ENCODE measurements at places on chromosomes 4 and X.

DNA sequence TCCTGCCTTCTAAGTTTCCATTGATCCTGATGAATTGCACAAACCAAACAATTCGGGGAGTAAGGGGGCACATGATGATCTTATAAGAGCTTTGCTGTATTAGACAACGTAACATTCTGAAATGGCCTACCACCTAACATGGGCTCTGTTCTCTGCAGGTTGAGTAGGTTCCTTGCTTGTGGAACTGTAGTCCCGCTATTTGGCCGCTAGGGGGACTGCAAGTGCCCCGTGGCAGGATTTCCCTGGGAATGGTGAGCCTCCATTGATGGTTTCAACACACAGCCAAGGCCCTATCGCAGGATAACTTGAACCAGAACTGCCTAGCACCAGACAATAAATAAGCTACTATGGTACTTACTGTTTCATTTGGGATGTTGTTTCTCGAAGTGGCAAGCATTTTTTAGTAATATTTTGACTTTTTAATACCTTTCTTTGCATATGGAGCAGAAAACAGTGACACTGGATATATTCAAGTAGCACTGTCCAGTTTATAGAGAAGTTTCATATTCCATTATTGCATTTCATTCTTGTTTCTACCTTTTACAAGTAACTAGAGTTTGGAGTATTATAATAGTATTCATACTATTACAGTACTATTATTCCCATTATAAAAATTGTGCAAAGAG lies 11.9 kb downstream of the AR start:
- no peak for DNase-seq

DNA sequence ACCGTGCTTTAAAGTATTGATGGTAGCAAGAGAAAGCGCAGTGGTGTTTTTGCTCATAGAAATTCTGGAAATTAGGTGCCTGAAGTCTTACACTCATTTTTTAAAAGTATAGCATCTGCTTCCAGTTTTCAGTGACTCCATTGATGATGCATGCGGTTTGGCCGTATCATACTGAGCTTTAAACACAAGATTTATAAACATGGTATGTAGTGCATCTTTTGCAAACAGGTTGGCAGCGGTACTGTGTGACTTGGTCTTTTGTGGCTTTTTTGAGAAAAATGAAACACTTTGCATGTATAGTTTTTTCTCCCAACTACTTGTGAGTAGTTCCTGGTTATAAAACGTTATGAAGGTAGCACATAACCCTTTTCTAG lies 2.0 kb downstream of the DDX3X start:
- DNase-seq: no peak

DNA sequence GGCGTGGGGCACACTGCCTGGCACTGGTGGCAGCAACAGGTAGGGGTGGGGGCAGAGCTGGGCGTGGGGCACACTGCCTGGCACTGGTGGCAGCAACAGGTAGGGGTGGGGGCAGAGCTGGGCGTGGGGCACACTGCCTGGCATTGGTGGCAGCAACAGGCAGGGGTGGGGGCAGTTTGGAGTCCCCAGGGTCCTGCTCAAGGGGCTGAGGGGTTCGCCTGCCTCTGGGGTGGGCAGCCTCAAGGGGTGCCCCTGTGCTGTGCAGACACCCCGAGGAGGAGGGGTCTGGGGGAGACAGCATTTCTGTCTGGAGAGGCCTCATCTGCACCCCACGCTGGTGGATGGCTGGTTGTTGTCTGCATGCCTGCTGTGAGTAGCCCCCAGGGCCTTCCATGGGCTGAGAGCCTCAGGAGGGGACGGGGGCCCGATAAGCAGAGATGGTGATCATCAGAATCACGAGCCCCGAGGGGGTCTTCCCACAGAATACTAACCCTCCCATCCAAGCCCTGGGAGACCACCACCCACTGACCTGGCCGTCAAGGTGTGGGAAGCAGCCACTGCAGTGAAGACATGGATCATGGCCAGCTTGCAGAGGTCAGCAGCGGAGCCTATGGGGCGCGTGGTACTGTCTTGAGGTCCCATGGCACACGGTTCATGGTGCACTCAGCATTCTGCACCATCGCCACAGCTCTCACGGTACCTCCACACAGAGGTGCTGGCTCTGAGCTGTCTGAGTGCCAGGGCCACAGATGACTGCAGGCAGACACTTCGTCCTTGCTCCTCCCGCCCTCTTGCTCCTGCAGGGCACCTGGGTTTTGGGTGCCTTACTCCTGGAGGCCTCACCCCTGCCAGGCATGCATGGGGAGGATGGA lies 21.5 kb downstream of the NAT8L start:
- no peak for DNase-seq

DNA sequence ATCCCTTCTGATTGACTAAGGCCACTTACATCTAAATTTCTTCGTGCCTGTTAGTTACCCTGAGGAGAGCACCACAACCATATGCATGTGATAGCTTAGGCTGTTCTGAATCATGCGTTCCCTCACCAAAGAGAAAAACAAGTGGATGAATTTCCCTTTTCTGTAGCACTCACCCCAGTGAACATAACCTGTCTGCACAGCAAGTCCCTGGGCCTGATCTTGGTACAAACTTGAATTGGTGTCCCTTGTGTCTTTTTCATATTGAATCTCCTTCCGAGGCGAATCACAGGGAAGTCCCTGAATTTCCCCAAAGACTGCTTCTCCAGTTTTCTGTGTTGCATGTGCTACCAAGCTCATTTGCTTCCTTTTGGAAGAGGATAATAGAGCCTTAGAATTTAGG lies 100.4 kb downstream of the KLHL8 start:
- no peak for DNase-seq

DNA sequence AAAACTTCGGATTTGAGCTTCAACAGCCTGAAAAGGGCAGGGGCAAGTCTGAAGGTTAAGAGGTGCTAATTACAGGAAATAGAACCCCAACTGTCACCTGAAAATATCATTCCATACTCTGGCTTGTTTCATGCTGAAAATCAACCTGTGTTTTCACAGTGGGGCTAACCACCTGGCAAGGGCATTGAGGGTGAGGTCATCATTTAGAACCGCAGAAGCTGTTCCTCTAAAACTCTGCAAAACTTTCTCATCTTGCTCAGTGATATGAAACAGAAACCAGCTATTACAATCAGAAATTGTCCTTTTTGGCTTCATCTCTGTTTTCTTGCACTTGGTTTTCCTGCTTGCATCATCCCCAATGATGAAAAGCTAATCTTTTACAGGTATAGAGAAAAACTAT lies 247.6 kb downstream of the DCLK2 start:
- no peak for DNase-seq

GRCh38 chr4:47474799-47475198 lies 10.3 kb upstream of the ATP10D start:
- DNase-seq: no peak

DNA sequence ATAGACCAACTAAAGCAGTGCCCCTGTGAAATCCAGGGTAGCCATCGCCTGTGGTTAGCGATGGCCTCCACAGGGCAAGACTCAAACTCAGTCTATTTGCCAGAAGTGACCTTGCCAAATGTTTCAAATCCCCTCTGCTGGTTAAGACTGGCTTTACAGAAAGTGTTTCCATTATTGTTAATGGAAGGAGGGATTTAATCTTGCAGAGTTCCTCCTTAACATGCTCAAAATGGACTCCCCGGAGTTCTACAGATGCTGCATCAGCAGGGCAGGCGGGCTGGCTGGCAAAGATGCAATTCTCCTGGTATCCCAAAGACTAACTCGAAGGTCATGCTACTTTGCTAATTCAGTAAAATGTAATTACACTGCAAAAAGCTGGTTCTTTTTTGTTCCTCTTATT lies 313.0 kb upstream of the SLC7A11 start:
- no peak for DNase-seq

- no peak for DNase-seq
Observed at GRCh38 chrX:124328765-124329164, 3.7 kb upstream of the TEX13D start.

DNA sequence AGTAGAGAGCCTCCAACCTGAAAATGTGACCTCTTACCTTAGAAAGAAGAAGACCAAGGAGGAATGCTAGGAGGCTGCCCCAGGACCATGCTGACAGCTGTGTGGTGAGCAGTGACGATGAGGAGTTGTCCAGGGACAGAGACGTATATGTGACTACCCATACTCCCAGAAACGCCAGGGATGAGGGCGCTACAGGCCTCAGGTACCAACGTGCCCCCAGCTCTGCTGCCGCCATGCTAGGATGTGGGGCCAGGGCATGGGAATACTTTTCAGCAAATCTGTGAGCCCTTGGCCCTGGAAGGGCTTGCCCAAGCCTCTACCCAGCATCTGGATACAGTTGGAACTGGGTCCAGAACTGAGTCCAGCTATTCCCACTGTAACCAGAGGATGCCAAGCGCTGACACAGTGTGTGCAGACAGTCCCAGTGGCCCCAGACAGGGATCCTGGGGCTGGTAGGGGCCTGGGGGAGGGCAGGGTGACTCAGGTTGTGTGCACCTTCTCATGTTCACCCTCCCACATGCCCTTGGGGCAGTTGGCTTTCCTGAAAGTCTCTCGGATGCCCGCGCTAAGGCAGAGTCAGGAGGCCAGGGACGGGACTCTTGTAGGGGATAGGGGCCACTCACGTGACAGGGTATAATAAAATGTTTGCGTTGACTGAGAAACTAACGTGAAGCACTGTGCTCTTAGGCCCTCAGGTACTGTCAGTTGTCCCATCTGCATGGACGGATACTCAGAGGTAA lies 23.9 kb upstream of the FAM193A start:
- no peak for DNase-seq

DNA sequence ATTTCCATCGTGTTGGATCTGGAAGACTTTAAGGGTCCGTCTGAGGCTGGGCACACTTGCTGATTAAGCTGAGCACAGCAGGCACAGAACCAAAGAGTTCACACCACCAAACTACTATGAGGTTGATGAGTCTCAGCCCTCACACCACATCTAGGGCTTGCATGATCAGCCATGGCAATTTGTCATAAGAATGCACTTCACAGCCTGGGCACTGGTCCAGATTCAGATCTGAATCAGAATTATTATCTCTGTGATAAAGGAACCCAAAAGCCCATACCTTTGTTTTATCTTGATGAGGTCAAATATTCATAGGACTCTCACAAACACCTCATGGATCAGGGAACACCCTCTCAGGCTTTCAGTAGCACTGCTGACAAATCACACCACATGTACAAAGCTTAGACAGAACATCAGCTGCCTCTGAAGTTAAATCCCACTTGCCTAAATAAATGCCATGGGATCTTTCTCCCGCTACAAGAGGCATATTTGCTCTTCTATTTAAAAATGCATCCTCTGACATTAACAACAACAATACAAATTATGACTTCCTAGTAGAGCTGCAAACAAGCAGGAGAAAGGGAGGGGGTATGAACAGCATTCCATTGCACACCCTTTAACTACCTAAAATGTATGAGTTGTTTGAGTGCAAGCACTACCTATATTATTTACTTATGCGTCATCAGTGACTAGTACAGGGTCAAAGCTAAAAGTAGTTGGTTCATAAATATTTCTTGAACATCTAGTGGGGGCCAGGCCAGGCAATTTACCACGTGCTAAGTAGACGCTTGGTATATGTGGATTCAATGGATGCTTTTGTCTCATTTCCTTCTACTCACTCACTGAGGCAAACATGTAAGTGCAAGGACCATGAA lies 186.3 kb upstream of the FGF13 start:
- no peak for DNase-seq

DNA sequence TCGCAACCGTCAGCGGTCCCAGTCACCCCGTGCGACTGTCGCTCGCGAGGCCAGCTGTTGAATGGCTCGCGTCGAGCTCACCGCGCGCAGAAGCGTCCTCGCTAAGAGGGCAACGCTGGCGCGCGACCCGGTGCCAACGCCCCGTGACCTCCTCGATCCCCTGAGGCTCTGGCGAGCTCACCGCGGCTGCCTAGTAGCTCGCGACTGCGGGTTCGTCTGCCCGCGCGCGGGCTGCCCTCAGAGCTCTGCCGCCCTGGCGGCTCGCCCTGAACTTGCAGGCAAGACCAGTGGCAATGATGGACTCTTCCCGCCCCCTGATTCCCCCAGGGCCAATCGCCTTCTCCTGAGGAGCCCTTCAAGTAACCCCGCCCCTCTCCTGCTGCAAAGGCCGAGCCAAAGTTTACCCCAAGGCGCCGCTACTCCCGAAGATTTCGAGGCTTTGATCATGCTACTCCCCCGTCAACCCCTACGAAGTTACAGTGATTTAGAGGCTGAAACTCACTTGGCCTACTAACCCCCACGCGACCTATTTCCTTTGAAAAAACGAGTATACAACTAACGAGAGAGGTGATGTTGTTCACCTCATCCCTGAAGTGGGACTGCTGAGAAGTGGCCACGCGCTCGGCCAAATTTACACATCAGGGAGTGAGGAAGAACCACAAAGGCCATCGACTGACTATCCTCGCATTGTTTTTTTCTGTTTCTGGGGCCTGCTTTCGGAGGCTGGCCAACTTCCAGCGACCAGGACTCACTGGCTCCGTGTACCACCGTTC lies 37.5 kb downstream of the PGRMC1 start:
- peak; percentile 17 for DNase-seq

GRCh38 chr4:81714291-81714690 lies 242.6 kb upstream of the RASGEF1B start:
- DNase-seq: no peak

GRCh38 chr4:110840221-110840654 lies 217.4 kb upstream of the PITX2 start:
- peak; percentile 47 for DNase-seq

- DNase-seq: no peak
Observed at GRCh38 chrX:154774622-154775021, 12.0 kb downstream of the DKC1 start.

GRCh38 chrX:13659063-13659462 lies 6.1 kb downstream of the TCEANC start:
- DNase-seq: no peak

GRCh38 chr4:116272336-116272735 lies 813.0 kb downstream of the TRAM1L1 start:
- no peak for DNase-seq

DNA sequence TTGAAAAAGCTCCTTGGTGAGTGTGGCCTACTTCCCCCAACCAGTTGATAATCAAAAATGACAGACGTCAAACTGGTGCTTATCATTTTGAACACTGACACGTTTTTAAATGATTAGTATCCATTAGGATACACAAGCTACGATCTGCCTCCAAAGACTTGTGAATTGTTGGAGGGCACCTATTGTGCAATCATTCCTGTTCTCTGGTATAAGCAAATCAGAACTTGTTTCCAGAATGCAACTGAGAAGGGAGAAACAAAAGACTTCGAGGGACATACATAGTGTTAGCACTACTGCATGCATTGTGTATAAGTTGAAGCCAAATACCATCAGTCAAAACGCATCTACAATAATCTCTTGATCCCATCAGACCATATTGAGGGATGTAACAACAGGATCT lies 11.6 kb downstream of the NPY2R start:
- no peak for DNase-seq
